ENCODE measurements at places on chromosomes 3 and 15.

DNA sequence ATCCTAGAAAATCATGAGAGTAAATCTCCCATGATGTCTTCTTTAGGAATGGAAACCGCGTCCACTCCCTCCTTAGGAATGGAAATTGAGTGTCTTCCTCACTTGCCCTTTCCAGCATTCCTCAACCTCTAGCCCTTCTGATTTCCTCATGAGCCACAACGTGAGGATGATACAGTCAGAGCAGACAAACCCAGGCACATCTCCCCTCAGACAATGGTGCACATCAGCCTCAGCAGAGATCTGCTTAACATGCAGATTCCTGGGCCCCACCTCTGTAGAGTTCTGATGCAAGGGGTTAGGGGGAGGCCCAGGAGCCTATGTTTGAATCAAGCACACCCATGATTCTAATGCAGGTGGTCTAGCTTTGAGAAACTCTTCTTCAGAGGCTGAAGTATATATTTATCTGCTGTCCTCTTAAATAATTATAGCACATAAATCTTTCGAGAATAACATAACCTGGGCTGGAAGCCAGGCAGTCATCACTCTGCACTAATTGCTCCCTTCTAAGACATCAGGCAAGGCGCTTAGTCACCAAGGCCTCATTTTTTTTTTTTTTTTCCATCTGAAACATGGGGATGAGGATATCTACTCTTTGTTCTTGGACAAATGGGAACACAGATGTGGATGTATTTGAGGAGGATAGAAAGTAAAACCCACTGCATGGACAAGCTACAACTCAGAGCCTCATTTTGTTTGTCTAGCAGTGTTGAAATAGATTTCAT lies 81.7 kb downstream of the PRICKLE2 start:
- no peak for DNase-seq

DNA sequence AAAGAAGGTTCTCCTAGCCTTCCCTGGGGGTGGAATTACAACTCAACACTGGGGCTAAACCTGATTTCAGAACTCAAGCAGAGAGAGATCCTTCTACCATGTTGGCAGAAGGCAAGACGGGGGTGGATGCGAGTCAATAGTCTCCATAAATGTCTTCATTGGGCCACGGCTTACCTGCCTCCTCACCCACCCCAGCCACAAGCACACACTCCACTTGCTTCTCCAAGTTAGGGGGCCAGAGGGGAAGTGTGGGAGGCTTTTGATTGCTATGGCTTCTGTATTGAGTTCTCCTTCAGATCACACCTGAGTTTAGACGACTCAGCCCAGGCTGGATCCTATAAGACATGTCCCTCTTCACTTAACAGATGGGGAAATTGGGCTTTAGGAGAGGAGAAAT lies 178.9 kb downstream of the UACA start:
- no peak for DNase-seq

GRCh38 chr15:29611057-29611456 lies 211.2 kb downstream of the TJP1 start:
- no peak for DNase-seq

- no peak for DNase-seq
Measured at GRCh38 chr3:188397766-188398705, 244.1 kb downstream of the LPP start.

DNA sequence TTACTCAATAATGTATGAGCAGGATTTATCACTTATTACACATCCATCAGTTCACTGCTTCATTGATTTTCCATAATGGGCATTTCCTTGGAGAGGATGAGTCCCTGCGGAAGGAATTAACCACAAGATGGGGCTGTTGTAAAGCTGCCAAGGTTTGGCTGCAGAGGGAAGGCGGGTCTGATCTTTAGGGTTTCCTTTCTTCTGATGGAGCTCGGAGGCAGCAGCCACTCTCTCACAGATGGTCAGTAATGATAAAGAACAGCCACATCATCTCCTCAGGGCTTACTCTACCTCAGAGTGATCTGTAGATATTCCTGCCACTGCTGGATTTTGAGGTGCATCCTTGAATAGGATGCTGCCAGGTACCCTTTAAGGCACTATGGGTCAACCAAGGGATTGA lies 115.2 kb downstream of the USP13 start:
- no peak for DNase-seq

GRCh38 chr15:69577397-69577796 lies 124.8 kb downstream of the RPLP1 start:
- DNase-seq, result no peak

- no peak for DNase-seq
Measured at GRCh38 chr15:78651930-78652615, 11.1 kb upstream of the CHRNB4 start.

DNA sequence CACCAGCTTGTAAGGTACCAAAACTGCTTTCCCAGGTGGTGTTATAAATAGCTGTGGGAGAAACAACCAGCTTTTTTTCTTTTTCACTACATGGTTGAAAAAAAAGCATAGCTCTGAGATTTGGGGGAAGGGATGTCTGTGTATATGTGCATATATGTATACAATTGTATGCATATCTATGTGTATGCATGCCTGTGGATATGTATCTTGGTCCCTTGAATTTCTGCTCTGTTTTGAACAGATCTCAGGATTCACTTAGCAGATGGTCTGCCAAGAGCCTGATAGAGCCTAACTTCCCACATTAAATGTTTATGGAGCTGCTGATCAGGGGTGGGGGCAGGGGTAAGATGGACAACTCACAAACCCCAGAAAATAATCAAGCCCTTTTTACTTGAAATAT lies 39.0 kb upstream of the CPNE4 start:
- DNase-seq, result no peak

DNA sequence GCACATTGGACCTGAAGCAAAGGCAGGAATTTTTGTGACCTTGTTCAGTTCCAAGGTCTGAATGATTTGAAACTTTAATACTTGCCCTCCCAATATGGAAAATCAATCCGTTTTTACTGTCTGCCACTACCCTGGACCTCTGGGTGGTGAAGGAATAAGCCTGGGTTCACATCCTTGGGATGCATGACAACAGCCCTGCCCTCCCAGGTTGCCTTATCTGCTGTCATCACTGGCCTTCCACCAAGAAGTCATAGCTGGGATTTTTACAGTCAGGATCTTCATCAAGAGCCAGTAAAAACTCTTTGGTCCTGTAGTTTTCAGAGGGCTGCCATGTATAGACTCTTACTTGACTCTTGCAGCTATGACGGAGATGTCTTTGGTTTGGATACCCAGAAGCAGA lies 128.6 kb downstream of the MYLK start:
- no peak for DNase-seq

- no peak for DNase-seq
Measured at GRCh38 chr15:95269242-95270183, 1038.2 kb downstream of the MCTP2 start.

DNA sequence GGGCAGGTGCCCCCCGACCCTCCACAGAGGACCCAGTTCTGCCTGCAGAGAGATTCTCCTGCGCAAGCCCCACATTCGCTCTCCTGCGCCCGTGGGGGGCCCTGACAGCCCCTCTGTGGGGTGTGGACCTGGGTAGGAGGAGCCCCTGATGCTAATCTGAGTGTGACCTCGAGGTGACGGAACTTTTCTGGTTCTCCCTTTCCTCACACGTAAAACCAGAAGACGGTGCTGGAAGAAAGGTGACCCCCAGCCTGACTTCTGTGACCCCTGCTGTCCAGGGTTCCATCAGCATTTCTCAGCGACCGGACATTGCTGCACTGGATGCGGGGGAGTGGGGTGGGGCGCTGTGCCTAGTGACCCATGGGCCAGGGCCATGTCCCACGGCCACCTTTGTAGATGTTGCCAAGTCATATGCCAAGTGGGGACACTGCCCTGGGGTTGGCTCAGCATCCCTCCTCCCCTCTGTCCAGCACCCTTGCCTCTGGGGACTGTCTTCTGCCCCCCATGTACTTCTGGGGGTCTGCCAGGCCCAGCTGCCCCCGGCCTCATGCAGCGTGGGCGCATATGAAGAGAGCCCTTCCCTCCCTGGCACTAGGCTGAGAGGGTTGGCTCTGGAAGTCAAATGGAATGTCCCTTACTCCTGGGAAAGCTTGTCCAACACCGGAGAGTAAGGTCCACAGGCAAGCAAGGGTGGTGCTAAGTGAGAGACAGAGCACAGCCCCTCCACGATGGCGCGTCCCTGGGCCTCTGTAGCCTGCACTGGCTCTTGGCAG lies 129.1 kb upstream of the MEF2A start:
- DNase-seq, result no peak

- DNase-seq, result no peak
Measured at GRCh38 chr3:97927704-97928103, 44.5 kb downstream of the RIOX2 start.

GRCh38 chr3:72487078-72487765 lies 361.0 kb downstream of the SHQ1 start:
- no peak for DNase-seq

DNA sequence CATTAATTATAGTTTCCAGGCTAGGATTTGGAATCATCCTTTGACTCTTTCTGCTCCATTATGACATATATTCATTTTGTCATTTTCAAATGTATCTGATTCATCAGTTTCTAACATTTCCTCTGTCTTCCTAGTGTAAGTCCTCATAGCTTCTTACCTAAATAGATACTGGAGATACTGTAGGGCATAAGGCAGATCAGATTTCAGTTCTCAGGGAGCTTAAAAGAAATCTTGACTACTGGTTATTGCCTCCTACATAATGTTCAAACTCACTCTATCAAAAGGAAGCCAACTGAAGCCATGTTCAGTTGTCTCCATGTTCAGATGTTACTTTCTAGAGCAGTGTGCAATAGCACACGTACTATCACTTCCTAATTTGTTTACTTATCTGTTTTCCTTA lies 29.6 kb upstream of the CTDSPL2 start:
- DNase-seq, result no peak

DNA sequence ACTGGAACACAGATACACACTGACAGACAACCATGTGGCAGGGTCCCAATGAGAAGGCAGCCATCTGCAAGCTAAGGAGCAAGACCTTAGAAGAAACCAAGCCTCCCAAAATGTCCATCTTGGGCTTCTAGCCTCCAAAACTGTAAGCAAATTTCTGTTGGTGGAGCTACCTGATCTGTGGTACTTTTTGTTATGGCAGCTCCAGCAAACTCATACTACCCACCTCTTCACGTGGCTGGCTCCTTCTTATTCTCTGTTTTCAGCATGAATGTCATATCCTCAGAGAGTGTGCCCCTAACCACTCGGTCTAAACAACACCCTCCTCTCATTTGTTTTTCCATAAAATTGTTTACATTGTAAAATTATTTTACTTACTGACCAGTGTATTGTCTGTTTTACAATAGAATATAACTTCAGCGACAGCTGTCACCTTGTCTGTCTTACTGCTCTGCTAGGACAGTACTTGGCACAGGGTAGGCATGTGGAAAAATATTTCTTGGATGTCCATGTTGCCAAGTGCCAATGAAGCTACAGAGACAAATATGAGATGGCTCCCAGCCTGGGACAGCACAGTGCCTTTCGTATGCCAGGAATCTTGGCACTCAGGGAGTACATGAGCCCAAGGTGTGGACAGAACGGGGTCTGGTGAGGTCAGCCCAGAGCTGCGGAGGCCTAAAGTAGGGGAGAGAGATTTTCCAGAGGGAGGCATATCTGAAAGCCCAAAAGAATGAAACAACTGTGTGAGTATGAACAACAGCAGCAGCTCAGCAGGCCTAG lies 17.4 kb upstream of the SLC25A36 start:
- DNase-seq, result no peak

Data from memory B cell (primary cell).